ENCODE measurements at places on chromosomes 5 and 9. TPM values are rescaled to one million over a fixed set of nuclear protein-coding genes. Genes with fewer than 3 reads are reported as not detected.

Gene FRMD3
- total RNA-seq: 0.27 TPM

DNA sequence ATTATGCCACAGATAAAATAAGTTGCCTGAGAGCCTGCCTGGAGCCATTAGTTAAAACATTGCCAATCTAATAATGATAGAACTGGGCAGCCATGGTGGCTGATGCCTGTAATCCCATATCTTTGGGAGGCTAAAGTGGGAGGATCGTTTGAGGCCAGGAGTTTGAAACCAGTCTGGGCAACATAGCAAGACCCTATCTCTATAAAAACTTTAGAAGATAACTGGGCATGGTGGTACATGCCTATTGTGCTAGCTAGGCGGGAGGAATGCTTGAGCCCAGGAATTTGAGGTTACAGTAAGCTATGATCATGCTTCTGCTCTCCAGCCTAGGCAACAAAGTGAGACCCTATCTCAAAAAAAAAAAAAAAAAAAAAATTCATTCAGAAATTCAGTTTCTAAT is 52.6 kb downstream of the RAI14 start:
- DNase-seq: no peak
- no peaks in the 10 kb centered on the region for H3K36me3 ChIP-seq
- H3K27me3 ChIP-seq: no peaks in the 10 kb centered on the region
- no peak overlapping the region for H3K27ac ChIP-seq
- H3K4me3 ChIP-seq: no peak overlapping the region

DNA sequence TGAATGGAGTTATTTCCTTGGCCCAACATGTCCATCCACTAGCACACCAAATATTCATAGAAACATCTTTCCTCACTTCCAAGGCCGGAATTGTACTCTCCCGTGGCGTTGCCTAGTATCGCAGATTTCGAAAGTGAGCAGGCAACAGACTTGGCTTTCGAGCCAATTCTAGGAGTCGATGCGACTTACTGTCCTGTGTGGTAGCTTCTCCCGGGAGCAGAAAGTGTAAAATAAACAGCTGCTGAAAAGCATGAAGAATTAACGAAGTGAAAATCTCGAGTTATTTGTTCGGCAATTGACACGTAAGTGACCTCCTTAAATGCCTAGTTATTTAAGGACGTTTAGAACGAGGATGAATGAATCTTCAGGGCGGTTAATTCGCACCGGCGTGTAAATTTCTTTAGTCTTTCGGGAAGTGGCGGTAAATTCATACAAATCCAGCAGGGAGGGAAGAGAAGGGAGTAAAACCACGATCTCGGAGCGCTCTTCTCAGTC is 449 bp upstream of the PCSK5 start:
- DNase-seq: peak; percentile 17
- peak overlapping the region; percentile 91 for H3K4me3 ChIP-seq
- H3K4me1 ChIP-seq: peaks cover 28% of the 10 kb centered on the region
- H3K36me3 ChIP-seq: no peaks in the 10 kb centered on the region
- peak overlapping the region; percentile 61 for H3K27ac ChIP-seq

Gene SLC1A1
- not detected for total RNA-seq

GRCh38 chr5:141743866-141744272 is 61.8 kb upstream of the ARAP3 start:
- no peaks in the 10 kb centered on the region for H3K36me3 ChIP-seq
- H3K27ac ChIP-seq: no peak overlapping the region
- H3K4me3 ChIP-seq: no peak overlapping the region
- no peaks in the 10 kb centered on the region for H3K4me1 ChIP-seq
- peaks cover 18% of the 10 kb centered on the region for H3K27me3 ChIP-seq
- no peak for DNase-seq

- H3K4me3 ChIP-seq: no peak overlapping the region
- no peaks in the 10 kb centered on the region for H3K4me1 ChIP-seq
- H3K36me3 ChIP-seq: no peaks in the 10 kb centered on the region
- H3K27ac ChIP-seq: no peak overlapping the region
- H3K27me3 ChIP-seq: peaks cover 22% of the 10 kb centered on the region
Measured at GRCh38 chr5:96243203-96243602, 189.8 kb downstream of the PCSK1 start.

- H3K4me1 ChIP-seq: no peaks in the 10 kb centered on the region
- no peaks in the 10 kb centered on the region for H3K36me3 ChIP-seq
- DNase-seq: no peak
- no peak overlapping the region for H3K27ac ChIP-seq
- no peak overlapping the region for H3K4me3 ChIP-seq
- peaks cover 19% of the 10 kb centered on the region for H3K27me3 ChIP-seq
Measured at GRCh38 chr9:93865245-93865644, 89.9 kb downstream of the BARX1 start.

- H3K36me3 ChIP-seq: no peaks in the 10 kb centered on the region
- no peaks in the 10 kb centered on the region for H3K27me3 ChIP-seq
- DNase-seq: no peak
Measured at GRCh38 chr5:53820119-53820801, 259.8 kb downstream of the NDUFS4 start.

DNA sequence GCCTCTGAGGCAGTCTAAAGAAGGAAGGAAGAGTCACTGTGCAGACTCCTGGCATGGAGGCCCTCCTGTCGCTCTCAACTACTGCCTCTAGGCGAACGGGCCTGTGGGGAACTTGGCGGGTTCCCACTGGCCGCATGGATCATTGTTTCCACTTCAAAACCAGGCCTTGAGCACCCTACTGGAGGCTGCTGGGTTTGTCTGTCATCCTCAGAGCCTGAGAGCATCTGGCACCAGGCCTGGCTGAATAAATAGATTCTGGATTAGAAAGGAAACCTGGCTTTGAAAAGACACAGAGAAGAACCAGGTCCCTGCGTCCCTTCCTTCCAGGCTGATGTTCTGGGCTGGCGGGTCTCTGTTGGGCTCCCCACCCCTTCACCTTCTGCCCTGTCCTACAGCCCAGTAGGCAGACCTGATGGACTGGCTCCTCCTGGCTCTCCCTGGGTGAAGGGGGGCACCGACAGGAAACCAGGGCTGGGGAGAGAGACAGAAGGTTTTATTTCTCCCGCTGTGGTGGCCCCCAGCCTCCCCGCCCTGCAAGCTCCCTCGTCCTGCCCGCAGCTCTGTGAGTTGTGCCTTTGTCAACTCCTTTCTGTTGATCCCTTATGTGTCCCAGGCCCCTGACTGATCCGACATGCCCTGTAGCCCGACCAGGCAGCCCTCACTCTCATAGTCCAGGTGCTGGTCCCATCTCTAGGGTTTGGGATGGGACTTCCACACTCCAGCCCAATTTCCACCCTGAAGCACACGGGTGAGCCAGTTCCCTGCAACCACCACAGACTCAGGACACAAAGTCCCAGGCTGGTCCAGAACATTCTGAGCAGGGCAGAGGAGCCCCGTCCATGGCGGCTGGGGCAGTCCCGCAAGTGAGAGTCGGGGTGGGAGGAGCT is 50.1 kb downstream of the ADAMTS2 start:
- no peak for DNase-seq
- H3K36me3 ChIP-seq: no peaks in the 10 kb centered on the region
- H3K27me3 ChIP-seq: peaks cover 2% of the 10 kb centered on the region
